Ascending aorta (tissue), 2 donors: ENCODE measurements at places on chromosomes 3 and 15.

- DNase-seq: no peak
Observed at GRCh38 chr15:60949039-60949977, 279.8 kb downstream of the RORA start.

DNA sequence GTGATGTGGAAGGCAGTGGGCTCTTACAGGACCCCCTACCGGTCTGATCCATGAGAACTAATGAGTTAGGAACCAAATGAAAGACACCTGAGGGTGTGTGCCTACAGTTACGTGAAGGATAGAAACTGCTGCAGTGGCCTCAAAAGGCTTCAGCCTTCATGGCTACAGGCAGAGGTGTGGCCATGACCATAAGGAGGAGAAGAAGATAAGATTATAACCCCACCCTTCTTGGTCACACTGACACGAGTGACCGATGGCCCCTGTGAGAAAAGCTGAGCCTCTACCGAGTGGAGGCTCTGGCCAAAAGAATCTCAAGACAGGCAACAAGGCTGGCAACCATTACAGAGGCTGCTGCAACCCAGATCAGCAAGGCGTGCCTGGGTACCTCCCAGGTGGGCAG, 6.3 kb downstream of the RFT1 start:
- no peak for DNase-seq

DNA sequence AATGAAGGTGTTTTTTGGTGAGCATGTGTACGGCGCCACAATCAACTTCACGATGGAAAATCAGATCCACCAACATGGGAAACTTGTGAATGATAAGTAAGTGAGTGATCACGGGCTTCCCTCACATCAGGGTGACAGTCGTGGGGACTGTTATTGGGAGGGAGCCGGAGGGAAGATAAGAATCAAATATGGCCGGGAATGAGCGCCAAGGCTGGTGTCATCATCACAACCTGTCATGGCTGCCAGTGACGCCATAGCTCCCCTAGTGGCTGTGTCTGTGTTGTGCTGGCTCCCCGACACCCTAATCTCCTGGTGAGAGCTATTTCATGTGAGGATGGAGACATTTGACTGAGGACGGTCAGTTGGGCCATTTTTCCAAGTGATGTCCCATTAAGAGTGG, 168.5 kb downstream of the SV2B start:
- DNase-seq: no peak

DNA sequence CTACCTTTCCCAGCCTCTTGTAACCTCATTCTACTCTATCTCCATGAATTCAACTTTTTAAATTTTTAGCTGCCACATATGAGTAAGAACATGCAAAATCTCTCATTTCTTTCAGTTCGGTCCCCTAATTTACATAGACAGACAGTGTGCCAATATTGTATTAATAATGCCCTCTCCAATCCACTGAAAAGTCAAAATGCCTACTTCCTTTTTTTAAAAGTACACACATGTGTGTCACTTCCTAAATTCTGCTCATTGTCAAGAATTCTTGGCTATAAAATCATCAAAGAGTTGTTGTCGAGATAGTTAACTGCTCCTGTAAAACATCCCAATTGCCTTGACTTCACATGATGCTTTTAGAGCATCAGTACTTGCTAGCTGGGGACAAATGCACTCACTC, 84.2 kb upstream of the IL12A start:
- DNase-seq: no peak

- no peak for DNase-seq
Observed at GRCh38 chr3:169954142-169954756, 12.4 kb upstream of the SEC62 start.

DNA sequence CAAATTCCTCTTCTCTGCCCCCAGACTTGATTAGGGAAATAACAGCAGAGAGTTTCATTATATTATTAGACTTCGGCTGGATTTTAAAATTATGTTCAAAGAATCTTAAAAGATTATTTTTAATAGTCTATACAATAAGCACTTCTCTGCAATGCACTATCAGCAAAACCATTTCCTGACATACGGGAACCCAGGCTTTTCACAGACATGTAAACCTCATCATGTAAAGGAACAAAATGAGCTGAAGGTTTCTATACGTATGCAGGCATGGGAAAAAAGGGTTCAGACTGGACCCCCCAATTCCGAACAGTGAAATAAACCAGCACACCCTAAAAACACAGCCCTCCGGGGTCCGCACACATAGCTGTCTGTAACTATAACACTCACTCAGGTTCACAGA, 77.5 kb upstream of the LMOD3 start:
- no peak for DNase-seq

DNA sequence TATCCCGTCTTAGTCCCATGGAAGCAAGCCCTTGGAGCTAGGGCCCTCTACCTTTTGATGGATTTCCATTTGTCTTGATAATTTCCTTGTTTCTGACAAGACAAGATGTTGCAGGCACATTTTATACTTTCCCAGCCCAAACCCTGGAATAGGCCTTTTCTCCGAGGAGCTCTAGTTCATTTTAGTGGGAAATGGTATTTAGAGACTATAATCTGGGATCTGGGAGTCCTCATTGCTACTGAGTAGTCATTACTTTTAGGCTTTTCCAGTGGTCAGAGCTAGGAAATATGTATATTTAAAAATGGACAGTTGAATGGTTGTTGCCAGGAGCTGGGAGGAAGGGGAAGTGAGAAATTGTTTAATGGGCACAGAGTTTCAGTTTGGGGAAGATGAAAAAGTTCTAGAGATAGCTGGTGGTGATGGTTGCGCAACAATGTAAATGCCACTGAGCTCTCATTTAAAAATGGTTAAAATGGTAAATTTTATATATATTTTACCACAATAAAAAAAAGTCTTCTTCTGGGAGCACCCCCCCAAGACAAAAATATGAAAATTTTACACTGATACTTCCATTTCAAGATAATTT, 31.6 kb downstream of the MLH1 start:
- no peak for DNase-seq

GRCh38 chr3:50454481-50455070, 48.9 kb downstream of the CACNA2D2 start:
- no peak for DNase-seq

- no peak for DNase-seq
Observed at GRCh38 chr15:85379403-85380131, 836 bp upstream of the AKAP13 start.

DNA sequence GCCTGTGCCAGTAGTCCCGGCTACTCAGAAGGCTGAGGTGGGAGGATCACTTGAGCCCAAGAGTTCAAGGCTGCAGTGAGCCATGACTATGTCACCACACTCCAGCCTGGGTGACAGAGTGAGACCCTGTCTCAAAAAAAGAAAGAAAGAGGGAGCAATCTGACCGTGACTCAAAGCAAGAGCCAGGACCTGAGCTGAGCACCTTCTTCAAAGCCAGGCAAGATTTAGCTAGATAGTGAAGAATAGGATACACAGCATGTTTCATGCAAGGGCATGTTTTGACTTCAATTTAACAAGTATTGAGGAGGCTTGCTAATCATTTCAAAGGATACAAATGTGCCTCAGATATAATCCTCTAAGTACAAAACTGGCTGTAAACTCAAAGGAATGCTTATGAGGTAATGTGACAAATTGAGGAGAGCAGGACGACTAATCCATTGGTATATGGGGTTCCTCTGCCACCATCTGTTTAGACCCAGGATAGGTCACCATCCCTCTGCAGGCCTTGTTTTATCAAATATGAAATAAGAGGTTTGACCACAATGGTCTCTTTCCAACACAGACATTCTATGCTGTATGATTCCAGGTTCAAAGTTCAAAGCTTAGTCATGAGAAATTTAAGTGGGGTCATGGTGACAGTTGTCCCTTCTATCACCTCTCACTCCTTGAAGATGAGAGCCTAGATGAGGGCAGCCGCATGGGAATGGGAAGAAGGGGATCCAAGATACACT, 33.2 kb downstream of the RAB27A start:
- DNase-seq: no peak

GRCh38 chr3:143222981-143223380, 103.4 kb downstream of the CHST2 start:
- no peak for DNase-seq

GRCh38 chr15:27045796-27046195, 74.8 kb downstream of the GABRG3 start:
- no peak for DNase-seq

DNA sequence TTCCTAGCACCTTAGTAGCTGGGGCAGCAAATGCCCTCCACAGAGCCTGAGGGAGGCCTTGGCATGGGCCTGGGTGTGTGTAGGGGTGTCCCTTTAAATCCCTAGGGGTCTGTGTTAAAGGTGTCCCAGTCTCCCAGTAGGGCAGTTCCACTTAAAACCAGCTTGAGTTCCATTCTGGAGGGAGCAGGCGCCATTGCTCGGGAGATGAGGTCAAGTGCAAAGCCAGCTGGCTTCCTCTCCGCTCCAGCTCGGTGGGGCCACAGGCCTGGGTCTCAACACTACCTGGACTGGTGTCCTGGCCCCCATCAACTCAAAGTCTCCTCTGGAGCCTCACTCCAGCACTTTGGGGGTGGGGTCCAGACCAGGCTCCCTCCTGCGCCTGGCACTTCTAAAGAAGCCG, 25.2 kb downstream of the FEM1B start:
- DNase-seq: no peak

DNA sequence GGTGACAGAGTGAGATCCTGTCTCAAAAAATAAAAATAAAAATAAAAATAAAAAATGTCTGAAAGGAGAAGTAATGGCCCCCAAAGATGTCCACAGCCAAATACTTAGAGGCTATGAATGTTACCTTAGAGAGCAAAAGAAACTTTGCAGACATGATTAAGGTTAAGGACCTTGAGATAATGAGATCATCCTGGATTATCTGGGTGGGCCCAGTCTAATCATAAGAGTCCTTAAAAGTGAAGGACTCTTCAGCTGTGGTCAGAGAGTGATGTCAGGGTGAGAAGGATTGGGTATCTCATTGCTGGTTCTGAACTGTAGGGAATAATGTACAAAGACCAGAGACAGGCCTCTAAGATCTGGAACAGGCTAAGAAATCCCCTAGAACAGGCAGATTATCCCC, 84.9 kb upstream of the POU1F1 start:
- no peak for DNase-seq

DNA sequence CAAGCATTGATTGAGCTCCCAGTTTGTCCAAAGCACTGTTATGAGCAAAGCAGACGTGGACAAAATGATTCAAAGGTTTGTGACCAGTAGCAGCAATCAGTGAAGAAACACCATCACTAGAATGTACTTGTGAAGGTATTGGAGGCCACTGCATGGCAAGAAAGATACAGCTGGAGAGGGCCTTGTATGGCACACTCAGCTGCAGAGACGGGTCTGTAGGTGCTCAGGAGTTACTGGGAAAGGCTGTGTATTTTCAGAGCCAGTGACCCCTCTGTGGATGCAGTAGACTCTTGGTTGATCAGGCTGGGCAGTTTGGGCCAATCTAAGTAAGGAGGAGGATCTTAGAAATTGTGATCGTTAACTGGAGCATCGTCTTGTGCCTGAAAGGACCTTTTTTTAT, 120.0 kb downstream of the GHSR start:
- no peak for DNase-seq

DNA sequence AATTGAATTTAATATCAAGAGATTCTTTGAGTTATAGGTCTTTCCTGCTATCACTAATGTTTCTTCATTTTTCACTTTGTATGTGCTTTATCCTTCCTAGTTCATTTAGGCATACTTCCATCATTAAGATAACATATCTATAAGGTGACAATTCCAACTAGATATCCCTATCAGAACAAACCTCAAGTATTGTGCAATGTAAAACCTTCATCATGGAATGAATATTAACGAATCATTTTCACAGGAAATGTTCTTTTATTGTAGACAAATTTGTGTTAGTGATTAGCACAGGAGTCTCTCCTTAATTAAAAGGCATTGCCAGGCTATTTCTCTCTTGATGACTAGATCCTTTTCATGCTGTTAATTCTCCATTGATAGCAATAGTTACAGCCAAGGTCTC, 236.5 kb upstream of the MME start:
- no peak for DNase-seq

- no peak for DNase-seq
Observed at GRCh38 chr3:29697989-29698388, 417.1 kb downstream of the RBMS3 start.

GRCh38 chr3:162165346-162165745, 668.7 kb downstream of the OTOL1 start:
- no peak for DNase-seq

DNA sequence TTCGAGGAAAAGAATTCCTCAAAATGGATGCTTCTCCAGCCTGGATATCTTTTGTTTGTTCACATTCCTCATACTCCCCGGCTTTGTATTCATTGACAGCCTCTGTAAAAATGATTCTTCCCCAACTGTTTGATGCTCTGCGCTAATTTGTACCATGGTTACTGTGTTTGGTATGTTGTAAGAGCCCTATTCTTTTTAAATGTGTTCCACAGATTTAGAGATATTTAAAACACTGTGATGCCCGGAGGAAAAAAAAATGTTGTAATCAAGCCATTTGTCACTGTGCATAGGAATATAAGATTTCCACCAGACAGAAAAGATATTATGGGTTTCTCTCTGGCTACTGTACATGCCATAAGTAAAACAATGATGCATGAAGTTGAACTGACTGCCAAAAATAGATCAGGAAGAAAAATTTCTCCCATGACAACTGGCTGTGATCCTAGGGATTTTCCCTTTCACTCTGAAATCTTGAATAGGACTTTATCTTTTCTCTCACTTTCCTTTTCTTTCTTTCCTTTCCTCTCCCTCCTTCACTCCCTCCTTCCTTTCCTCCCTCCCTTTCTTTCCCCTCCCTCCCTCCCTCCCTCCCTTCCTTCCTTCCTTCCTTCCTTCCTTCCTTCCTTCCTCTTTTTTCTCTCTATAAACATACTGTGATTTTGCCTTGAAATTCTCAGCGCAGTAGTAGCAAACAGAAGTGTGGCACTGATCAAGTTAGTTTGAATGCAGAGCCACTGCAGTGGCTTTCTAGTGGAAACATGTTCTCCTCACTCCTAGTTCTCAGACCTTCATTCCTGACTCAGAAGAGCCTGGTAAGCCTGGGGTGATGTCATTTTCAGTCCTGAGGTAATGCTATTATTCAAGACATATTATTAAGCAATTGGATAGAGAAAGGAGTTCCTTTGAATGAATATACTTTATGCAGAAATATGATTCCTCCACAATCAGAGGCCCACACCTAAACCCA, 254.9 kb upstream of the TBL1XR1 start:
- DNase-seq: no peak

- DNase-seq: no peak
Observed at GRCh38 chr3:196311-197148, at the start of gene CHL1. Gene CHL1, plus strand, starts transcription at chr3:196763. Its CDS starts 123,014 bp downstream, at chr3:319777.

GRCh38 chr3:117417411-117417810, 707.8 kb downstream of the TUSC7 start:
- DNase-seq: no peak
